ENCODE measurements at places on chromosomes 13 and 19. TPM values are rescaled to one million over a fixed set of nuclear protein-coding genes. Genes with fewer than 3 reads are reported as not detected.

Gene SLC7A10
- 0.62 TPM for total RNA-seq

Gene ZNF441
- total RNA-seq: 5.8 TPM

GRCh38 chr13:69959046-69959445 lies 148.6 kb upstream of the ATXN8OS start:
- H3K36me3 ChIP-seq: no peaks in the 10 kb centered on the region
- no peak for DNase-seq
- no peaks in the 10 kb centered on the region for H3K27me3 ChIP-seq
- no peak overlapping the region for H3K4me3 ChIP-seq
- no peak overlapping the region for H3K27ac ChIP-seq

DNA sequence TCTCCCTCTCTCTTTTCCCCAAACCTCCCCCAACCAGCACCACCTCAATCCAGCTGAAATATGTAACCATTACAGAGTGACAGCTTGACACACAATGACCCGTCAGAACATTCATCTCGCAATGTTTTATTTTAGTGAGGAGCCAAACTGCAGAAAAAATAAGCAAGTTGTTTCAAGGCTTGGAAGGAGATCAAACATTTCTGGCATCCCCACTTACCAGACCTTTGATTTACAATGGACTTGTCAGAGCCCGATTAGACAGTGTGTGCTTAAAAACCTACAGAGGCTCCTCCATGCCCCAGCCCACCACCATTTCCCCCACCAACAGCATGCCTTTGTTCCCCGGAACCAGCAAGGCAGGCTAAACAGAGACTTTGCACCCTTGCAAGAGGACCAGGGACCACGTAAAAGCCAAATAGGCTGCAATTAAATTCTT lies 382.8 kb upstream of the ZNF507 start:
- H3K4me1 ChIP-seq: peaks cover 29% of the 10 kb centered on the region
- no peaks in the 10 kb centered on the region for H3K36me3 ChIP-seq
- no peak overlapping the region for H3K4me3 ChIP-seq
- no peaks in the 10 kb centered on the region for H3K27me3 ChIP-seq

GRCh38 chr13:100528353-100528752 lies 60.2 kb downstream of the GGACT start:
- DNase-seq: no peak
- H3K36me3 ChIP-seq: peaks cover 28% of the 10 kb centered on the region
- no peaks in the 10 kb centered on the region for H3K27me3 ChIP-seq
- H3K27ac ChIP-seq: no peak overlapping the region
- H3K4me1 ChIP-seq: no peaks in the 10 kb centered on the region

GRCh38 chr19:45166723-45167252 lies 6.0 kb upstream of the NKPD1 start:
- no peak overlapping the region for H3K27ac ChIP-seq
- H3K4me3 ChIP-seq: no peak overlapping the region
- no peak for DNase-seq
- no peaks in the 10 kb centered on the region for H3K36me3 ChIP-seq
- peaks cover 5% of the 10 kb centered on the region for H3K27me3 ChIP-seq
- H3K4me1 ChIP-seq: peaks cover 35% of the 10 kb centered on the region

- no peaks in the 10 kb centered on the region for H3K36me3 ChIP-seq
- H3K27me3 ChIP-seq: no peaks in the 10 kb centered on the region
- no peaks in the 10 kb centered on the region for H3K4me1 ChIP-seq
Observed at GRCh38 chr13:34290661-34291060, 472.7 kb downstream of the RFC3 start.

GRCh38 chr13:89790696-89791095 lies 1556.8 kb upstream of the MIR17HG start:
- no peak overlapping the region for H3K4me3 ChIP-seq
- DNase-seq: no peak
- H3K36me3 ChIP-seq: no peaks in the 10 kb centered on the region
- H3K27ac ChIP-seq: no peak overlapping the region
- H3K4me1 ChIP-seq: no peaks in the 10 kb centered on the region
- no peaks in the 10 kb centered on the region for H3K27me3 ChIP-seq

DNA sequence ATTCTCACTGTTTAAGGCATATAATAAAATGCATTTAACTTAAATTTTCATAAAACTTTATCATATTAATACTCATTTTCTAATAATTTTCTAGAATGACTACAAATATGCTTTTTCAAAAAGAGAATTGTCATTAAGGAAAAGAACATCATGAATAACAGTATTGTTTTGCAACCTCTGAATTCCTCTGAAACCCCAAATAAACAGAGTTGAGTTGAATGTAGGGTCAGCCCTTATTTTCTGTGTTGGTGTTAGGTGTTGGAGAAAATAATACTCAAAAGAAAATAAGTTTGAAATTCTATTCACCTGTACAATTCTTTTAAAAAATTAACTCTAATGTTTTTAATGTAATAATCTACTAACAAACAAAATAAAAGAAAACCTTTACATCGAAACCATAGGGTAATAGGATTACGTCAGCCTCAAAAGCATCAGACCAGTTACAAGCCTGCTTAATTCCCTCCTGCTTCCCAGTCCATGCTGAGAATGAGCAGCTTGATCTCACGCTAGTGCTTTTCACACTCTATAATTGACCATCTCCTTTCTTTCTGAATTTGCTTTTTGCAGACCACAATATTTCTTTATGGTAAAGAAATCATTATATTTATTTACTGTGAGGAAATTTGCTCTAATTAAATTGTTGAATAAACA lies 160.9 kb downstream of the PCDH9 start:
- no peak for DNase-seq
- no peaks in the 10 kb centered on the region for H3K36me3 ChIP-seq
- no peaks in the 10 kb centered on the region for H3K27me3 ChIP-seq
- no peak overlapping the region for H3K27ac ChIP-seq
- no peak overlapping the region for H3K4me3 ChIP-seq

All from lower lobe of right lung (tissue), 2 donors.